Hypothalamus (tissue), 51 donors: ENCODE measurements at places on chromosomes 2 and 18.

- DNase-seq = no peak
Measured at GRCh38 chr18:3723554-3723953, 273.6 kb downstream of the TGIF1 start.

- no peak for DNase-seq
Measured at GRCh38 chr2:164913640-164914350, 41.5 kb downstream of the SLC38A11 start.

DNA sequence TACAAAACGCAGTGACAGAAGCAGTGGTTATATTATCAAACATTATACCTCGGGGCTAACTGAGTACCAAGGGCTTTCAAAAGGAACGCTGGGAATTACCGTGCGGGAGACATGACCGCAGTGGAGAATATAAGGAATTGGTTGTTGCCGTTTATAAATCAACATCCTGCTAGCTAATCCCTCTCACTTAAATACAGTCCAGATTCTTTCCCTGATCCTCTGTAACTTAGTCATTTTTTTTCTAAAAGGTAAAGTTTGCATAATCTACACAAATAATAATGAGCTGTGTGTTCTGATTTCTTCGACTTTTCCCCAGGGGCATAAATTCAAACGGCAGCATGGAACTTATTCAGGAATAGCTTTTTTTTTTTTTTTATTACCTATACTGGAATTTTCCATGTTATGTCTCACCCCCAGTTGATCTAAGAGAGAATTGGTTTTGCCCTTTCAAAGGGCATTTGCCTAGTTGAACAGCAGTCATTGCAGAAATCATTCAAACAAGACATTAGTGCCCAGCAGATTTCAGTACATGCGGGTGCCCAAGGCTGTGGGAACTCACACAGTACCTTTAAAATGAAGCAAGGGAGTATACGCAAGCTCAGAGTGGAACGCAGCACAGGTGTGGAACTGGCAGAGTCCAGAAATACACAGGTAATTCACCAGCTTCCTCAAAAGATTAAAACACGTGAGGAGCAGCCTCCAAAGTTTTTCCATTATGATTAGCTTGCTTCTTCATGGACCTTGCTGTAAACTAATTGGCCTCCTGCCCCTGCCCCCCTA is 63.9 kb downstream of the SMIM21 start:
- no peak for DNase-seq

DNA sequence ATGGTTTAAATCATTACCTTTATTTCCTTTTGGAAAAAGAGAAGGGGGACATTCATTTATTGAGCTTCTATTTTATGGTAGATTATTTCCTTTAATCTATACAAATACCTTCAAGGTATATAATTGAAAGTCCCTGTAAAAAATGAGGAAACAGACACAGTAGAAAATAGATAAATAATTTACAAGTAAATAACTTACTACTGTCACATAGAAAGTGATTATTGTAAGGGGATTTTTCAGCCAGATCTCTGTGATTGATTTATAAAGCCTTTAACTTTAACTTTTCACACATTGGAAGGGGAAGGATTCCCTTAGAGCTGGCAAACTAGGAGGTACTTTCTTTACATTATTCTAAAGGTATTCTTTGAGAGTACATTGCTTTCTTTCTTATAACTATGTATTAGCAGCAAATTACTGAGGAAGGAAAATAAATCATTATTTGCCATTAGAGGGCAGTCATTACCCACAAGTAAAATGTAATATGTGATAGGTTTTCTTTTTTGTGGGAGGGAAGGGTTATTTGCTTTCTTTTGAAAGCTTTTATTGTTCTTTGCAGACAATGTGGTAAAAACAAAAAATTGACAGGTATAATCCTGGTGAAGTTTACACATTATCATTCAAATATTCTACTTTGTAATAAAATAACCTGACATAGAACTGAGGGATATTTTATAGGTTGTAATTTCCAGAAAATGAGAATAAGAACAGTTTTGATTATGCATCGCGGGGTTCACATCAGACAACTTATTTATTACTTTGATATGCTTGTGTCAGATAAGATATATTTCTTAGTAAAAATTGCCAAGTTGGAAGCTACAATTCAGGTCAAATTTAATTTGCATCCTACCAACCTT is 24.8 kb upstream of the RPE start:
- DNase-seq = no peak

GRCh38 chr2:63434024-63435001 is 154.0 kb downstream of the WDPCP start:
- DNase-seq = no peak

- DNase-seq = no peak
Measured at GRCh38 chr2:203870941-203871340, 3.4 kb downstream of the CTLA4 start.

DNA sequence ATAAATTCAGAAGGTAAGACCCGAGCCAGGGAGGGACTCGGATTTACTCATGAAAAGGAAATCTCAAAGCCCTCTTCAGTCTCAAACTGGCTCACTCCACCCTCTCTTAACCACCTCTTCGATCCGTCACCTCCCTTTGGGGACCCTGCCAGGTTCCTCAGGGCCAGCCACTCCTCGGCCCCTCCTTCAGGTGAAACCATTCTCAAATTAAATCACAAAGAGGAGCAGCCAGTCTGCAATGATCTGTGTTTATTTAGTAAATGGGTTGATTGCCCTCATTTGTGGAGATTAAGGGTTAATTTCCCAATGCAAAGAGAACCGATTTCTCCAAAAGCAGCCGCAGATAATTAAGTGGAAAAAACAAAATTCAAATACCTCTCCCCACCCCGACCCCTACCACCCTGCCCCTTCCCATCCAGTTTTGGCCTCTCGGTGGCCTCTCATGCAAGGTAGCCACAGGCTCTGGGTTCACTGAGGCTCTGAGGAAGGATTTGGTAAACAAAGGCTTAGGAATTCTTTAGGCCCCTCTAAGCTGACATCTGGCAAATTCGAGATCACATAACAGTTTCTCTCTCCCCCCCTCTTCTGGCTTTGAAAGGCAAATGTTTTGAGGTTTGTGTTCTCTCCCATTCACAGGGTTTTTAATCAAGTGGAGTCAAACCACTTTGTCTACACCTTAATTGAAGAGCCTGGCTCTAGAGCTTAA is 10.3 kb upstream of the FZD7 start:
- no peak for DNase-seq

- DNase-seq = no peak
Measured at GRCh38 chr2:159860581-159861310, 62.7 kb upstream of the CD302 start.

DNA sequence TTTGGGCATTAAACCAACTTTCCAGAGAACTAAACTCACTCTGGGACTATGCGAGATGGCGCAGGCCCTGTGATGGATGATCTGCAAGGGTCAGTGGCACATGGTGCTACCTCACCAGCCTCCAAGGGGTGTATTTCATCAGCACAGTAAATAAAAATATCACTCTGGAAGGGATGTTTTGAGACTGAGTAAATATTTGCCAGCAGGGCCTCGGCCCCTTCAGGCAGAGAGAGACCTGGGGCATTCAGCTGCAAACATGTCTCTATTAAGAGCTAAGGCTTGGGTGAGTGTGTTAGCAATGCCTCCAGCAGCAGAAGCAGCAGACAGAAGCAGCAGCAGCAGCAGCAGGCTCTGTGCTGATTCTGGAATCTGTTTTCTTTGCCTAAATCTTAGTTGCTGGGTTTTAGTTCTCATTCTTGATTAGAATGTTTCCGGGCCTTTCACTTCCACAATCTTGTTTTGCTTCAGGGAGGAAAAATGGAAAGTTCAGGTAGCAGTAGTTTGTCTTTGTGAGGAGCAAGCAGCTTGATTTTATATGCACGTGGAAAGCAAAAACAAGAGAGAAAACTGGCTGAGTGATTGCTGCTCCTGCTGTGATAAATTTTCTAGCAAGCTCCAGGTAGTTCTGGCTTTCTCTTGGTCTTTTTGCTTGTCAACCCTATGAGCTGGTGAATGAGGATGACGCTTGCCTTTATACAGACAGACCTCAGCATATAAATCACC is 18.6 kb downstream of the ADCYAP1 start:
- DNase-seq = no peak

- no peak for DNase-seq
Measured at GRCh38 chr2:159155320-159155719, 131.2 kb downstream of the WDSUB1 start.

DNA sequence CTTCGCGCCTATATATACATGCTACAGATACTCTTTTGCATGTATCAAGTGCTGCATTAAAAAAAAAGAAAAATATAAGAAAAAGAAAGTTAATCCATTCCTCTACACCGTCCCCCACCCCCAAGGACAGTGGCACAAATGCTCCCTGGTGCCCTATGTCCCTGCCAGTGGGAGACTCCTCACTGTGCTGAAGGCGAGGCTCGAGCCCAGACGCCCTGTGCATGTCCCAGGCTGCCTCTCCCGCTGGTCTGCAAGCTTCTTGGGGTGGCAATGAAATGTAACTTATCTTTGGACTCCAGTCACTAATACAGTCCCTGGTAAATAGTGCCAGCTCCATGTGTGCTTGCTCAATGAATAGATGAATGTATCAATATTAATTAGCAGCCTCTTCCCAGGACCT is 185.6 kb upstream of the SMAD2 start:
- no peak for DNase-seq

- no peak for DNase-seq
Measured at GRCh38 chr2:240713928-240714746, 22.5 kb downstream of the AQP12A start.
